ENCODE measurements at places on chromosomes 2 and 18.

GRCh38 chr18:7908681-7909299, 341.7 kb downstream of the PTPRM start:
- DNase-seq: no peak

DNA sequence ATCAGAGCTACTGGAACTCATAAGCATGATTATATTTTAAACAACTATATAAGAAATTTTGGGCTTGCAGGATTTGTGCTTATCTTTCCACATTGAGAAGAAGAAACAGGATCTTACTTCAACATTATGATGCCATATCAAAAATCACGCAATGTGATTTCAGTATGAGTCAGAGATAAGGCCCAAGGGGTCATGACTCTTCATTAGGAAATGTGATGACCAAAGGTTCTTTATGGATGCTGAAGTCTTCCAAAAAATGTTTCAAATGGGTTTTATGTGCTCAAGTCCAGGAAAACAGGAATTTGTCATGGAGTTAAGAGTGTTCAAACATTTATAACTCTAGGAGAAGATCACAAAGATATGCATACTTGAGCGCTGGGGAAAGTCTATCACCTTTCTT, 7.8 kb upstream of the SERPINB2 start:
- no peak for DNase-seq

DNA sequence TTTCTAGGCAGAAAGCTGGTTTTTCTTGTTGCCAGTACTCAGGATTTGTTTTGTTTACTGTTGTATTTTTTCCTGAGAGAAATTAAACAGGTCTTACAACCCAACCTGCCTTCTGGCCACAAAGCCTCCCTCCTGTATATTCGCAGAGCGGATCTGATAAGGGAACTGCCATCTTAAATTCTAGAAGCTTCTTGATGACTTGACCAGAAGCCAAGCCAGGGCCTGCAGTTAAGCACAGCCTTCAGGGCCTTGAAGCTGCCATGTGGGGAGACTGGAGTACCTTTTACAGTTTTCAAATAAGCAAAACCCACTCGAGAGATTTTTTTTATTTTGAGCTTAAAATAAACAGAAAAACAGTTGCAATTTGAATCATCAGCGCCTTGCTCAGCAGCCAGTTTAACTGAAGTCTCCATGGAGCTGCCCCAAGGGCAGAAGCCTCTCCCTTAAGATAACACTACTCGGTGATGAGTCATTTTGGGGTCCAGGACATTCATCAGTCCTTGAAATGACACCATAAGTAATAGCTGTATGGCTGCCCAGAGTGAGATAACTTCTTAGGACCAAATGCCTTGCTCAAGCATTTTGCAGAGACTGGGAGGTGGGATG, 51.5 kb upstream of the PHLPP1 start:
- DNase-seq: no peak

DNA sequence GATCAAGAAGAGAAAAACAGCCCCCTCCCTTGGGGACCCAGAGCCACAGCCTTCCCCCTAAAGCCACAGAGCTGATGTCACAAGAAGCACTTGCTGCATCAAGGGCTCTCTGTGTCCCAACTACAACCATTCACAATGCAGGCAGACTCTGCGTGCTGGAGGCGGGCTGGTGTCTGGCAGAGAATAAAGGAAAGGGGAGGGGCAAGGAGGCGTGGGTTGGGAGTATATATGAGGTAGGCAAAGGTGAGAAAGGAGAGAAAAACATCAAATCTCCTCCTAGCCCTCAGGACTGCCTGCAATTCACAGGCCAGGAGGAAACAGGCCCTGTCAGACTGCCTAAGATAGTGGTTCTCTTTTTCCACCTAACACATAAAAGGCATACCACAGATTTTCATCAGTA, 48.8 kb upstream of the IHH start:
- DNase-seq: peak; percentile 0

GRCh38 chr2:161172901-161173540, 12.8 kb downstream of the TANK start:
- DNase-seq: no peak

DNA sequence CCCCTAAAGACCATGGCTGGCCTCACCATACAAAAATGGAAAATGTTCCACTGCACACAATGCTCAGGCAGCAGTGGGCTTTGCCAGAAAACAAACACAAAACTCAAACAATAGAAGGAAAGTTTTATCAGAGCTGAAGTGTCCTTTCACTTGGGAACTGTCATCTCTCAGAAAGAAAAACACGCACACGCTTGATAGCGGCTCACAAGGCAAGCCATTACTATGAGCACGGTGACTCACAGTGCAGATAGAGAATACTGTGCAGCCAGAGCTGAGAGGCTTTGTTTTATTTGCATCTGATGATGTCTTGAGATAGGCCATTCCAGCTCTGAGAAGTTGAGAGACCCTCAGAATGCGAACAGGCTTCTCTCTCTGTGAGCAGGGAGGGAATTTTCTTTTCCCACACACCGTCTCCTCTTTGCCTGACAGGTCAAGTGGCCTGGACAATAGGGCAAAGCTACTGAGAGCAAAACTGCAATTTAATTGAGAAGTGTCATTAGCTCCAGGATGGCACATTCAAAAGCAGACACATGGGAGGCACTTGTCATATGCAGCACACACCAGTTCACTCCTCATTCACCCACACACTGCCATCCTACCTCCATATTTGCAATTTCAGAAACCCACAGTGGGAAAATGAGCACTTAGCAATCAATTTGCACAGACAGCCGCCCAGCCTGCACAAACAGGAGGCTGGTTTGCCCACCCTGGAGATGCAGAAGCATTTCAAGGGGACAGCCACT, 236.6 kb downstream of the SS18 start:
- no peak for DNase-seq

DNA sequence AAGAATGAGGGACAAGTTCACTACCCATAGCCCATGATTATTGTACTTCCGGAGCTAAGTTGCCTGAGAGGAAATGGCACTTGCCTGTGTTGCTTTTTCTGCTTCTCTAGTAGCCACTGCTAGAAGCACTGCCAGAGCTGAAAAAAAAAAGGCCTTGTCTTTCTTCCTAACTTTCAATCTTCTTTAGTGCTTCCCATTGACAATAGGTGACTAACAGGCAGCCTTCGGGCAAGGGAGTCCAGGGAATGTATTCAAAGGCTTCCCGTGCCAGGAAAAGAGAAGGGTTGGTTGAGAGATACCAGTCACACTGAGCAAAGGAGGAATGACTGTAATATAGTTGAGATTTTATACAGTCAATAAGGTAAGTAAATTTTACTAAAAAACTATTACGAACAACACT, 242.0 kb downstream of the CALCRL start:
- no peak for DNase-seq

DNA sequence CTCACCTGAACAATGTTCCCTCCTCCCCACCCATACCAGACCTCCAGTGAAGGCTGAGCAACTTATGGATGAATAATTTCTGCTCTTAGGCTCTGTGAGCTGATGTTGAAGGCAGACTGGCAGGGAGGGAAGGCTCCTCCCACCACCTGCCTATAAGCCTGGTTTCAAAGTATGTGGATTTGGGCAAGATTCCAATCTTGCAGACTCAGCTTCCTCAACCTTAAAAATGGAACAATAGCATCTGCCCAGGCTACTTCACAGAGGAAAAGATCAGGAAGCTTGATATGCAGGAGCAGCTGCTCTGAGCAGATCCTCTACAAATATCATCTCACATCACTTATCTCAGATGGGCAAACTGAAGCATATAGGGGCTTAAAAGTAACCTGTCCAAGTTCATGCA, 112.2 kb downstream of the ZFP36L2 start:
- no peak for DNase-seq

DNA sequence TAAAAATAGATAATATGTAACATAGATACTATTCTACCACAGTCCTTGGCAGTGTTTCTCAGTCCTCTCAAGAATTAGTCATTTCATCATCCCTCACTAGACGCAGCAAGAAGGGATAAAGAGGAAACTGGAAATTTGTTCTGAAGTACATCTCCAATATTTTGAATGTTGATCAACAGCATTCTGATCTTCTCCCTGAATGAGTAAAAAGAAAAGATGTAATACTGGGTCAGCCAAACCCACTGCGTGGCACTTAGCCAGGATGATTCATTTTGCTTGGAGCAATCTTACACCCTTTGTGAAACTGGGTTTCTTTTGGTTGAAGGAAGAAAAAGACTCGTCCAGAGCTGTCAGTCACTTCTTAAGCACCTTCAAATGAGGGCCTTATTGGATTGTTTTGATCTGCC, 54.1 kb downstream of the TAF1B start:
- DNase-seq: peak; percentile 40

DNA sequence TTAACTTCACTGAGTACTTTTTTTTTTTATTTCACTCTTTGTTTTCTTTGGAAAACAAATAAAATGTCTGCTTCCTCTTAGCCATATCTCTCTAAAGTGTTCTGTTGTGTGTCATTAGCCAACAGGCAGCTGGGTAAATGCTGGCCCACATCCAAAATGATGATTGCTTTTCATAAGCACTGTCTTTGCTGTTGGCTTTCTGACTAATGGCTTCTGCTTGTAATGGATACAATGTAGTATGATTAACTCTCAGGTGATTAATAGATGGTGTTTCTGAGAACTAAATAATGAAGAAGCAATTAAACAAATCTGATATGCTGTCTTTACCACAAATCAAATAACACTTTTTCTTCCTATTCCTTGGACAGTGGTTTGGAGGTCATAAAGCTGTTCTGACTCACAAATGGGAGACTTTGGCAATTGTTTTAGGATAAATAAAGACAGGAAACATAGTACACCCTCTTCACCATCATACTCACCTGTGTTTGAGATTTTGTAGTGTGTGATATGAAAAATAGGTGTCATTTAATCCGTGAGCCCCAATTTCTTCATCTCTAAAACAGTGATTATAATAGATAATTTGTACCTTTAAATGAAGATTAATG, 888.4 kb downstream of the TSN start:
- DNase-seq: no peak

- DNase-seq: no peak
Observed at GRCh38 chr2:16546128-16546754, 119.4 kb downstream of the CYRIA start.

- no peak for DNase-seq
Observed at GRCh38 chr2:161067846-161068350, 92.3 kb upstream of the TANK start.

DNA sequence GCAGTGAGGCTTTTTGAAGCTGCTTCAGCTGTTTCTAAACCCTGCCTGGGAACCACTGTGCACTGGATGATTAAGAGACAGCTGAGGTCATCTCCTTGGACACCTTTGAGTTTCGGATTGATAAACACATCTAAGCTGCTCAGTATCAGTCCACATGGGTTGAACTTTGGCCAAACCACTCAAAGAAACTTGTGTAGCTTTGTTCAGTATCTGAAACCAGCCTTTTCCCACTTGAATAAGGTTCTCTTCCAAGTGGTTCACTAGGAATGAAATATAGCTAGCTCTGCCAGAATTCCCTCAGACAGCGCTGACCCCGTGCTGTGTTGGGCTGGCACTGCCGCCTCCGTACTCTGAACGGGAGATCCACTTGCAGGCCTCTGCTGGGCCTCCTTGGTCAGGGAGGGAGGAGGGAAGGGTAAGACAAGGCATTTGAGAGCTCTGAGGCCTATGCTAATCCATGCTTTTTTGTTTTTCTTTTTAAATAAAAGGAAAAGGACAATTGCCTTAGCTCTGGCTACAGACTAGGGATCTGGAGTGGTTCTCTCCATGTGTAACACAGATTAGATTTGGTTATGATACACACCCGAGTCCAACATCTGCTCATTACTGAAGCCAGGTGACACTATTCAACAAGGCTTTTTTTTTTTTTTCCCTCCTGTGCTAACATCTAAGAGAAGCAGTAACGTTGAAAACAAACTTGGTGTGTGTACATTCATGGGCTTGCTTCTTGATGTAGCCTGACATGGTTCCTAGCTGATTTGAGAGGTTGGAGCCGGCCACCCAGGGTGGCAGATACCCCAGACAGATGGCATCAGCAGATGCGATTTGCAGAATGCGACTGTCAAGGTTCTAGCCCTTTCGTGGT, 67.7 kb downstream of the NCK2 start:
- peak; percentile 49 for DNase-seq

DNA sequence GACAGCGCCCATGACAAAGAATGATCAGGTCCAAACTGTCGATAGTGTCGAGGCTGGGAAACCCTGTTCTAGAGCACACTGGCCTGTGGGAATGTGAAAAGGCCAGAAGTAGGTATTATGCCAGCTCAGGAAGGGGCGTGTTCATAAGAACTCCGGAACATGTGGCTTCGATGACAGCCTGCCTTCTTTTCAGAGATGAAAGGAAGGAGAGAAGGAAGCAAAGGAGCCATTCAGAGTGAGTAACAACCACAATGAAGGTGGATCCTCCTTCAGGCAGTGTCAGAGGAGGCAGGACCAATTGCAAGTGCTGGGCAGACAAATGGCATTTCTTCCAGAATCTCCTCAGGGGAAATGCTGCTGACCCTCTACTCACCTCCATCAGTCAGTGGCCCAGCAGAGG, 58.5 kb downstream of the NCKAP5 start:
- no peak for DNase-seq

GRCh38 chr2:191866675-191867506, 20.0 kb upstream of the CAVIN2 start:
- no peak for DNase-seq

GRCh38 chr2:44774826-44775492, 166.5 kb upstream of the SIX3 start:
- DNase-seq: no peak

- DNase-seq: no peak
Observed at GRCh38 chr2:127633556-127634065, 12.3 kb upstream of the GPR17 start.

- DNase-seq: no peak
Observed at GRCh38 chr2:134217351-134217750, 36.5 kb upstream of the MGAT5 start.

DNA sequence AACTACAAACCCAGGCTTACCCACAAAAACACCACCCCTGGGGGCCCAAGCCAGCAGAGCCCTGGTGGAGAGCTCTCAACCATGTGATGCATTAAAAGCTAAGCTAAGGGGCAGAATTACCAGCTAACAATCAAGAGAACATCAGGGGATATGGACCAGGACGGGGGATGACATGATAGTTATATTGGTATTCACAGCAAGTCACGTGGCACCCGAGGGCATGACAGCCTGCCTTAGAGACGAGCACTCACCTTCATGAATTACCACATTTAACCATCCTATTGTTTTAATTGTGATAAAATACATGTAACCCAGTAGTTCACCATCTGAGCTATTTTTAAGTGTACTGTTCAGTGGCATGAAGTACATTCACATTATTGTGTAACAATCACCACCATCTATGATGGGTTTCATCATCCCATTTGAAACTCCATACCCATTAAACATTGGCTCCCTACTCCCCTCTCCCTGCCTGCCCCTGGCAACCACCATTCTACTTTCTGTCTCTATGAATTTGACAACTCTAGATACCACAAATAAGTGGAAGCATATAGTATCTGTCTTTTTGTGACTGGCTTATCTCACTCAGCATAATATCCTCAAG, 245.6 kb downstream of the ANAPC1 start:
- DNase-seq: no peak

DNA sequence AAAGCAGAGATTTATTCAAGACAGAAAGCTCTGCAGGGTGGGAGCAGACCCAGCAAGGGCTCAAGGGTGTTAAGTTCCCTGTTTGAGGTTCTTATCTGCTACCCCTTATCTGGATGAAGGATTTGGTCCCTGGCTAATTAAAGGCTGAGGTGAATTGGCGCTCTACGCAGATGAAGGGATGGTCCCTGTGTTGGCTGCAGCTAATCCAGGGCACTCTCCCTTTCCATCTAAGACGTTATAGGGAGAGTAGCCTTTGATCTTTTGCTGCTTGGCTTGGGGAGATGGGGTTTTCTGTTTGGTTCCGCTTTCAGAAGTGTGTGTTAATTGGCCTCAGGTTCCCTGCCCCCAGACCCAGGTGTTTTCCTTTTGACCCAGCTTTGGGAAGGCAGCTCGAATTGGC, 17.0 kb downstream of the FAM228A start:
- DNase-seq: no peak
